ENCODE measurements at places on chromosomes 16 and 17.
A peak's percentile ranks its signal among the peaks of the same experiment; 100 is the strongest.

DNA sequence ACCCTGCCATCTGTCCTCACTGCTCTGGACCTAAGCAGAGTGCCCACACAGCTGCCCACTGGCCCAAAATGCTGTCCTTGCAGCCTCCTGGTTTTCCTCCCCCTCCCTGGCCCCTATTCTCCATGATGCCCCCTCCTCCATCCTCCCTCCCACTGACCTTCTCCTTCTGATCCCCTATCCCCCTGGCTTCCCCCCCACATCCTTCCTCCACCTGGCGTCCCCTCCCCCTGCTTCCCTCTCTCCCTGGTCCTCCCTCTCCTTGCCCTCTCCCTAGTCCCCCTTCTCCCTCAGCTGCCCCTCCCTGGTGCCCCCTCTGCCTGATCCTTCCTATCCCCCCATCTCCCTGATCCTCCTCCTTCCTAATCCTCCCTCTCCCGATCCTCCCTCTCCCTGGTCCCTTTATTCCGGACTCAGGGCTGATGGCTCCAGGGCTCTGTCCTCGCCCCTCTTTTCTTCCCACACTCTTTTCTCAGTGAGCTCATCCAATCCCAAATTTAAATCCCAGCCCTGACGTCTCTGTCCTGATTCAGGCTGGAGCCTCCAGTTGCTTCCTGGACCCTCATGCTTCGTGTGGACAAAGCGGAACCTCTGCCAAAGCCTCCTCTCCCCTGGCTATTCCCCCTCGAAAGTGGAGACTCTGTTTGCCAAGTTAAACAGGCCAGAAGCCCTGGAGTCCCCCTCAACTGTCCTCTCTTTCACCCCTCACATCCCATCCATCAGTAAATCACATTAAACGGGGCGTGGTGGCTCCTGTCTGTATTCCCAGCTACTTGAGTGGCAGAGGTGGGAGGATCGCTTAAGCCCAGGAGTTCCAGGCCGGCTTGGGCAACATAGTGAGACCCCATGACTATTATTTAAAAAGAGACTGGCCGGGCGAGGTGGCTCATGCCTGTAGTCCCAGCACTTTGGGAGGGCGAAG is 18.1 kb upstream of the RHBDF2 start:
- DNase-seq: no peak

DNA sequence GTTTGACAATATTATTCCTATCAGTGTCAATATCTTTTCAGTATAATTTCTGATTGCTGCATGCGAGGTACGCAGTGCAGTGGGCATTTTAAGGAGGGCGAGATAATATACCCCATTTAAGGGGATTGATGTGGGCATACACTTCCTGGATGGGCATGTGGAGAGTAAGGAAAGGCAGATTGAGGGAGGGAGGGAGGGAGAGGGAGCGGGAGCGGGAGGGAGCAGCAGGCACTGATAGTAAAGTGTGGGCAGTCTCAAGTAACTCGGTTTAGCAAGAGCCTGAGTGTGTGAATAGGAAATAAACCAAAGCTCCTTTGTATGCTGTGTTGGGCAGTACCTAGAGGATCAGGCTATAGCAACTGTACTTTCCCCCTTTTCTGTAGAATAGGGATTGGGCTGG is 5.1 kb downstream of the BPTF start:
- DNase-seq: peak; percentile 10

GRCh38 chr17:30225112-30225511 is 10.4 kb downstream of the SLC6A4 start:
- DNase-seq: no peak

- no peak for DNase-seq
Measured at GRCh38 chr17:14340857-14341754, 40.2 kb downstream of the HS3ST3B1 start.

GRCh38 chr17:40470932-40471828 is 27.9 kb downstream of the IGFBP4 start:
- no peak for DNase-seq

- DNase-seq: no peak
Measured at GRCh38 chr17:36657390-36657762, 56.0 kb downstream of the MRM1 start.

- no peak for DNase-seq
Measured at GRCh38 chr16:64090327-64090726, 1031.5 kb downstream of the CDH11 start.

- no peak for DNase-seq
Measured at GRCh38 chr17:31216031-31216751, 80.8 kb downstream of the OMG start.

DNA sequence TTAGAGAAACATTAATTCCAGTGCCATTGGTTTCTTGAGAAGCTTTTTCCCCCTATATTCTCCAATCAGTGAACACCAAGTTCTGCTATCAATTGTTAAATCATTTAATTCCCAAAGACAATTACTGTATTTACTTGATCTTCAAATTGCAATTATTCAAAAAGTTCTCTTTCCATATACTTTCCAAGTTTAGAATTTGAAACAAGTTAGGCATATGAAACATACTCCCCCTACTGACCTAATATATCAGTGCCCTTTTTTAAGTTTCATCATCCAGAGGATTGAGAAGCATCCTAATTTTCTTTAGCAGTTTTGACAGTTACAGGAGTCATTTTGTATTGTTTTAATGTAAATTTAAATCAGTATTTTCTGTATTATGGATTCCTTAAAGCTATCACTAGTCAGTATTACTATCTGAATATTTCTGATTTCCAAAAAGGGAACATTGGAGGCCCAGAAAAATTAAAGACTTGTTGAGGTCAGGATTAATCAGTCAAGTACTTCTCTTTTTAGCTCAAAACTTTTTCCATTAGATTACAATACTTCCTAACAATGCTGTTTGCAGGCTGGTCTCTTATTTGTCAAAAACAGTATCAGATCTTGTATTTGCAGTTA is 16.3 kb downstream of the MEIOC start:
- no peak for DNase-seq

GRCh38 chr17:50660887-50661345 is 26.2 kb downstream of the ABCC3 start:
- no peak for DNase-seq

DNA sequence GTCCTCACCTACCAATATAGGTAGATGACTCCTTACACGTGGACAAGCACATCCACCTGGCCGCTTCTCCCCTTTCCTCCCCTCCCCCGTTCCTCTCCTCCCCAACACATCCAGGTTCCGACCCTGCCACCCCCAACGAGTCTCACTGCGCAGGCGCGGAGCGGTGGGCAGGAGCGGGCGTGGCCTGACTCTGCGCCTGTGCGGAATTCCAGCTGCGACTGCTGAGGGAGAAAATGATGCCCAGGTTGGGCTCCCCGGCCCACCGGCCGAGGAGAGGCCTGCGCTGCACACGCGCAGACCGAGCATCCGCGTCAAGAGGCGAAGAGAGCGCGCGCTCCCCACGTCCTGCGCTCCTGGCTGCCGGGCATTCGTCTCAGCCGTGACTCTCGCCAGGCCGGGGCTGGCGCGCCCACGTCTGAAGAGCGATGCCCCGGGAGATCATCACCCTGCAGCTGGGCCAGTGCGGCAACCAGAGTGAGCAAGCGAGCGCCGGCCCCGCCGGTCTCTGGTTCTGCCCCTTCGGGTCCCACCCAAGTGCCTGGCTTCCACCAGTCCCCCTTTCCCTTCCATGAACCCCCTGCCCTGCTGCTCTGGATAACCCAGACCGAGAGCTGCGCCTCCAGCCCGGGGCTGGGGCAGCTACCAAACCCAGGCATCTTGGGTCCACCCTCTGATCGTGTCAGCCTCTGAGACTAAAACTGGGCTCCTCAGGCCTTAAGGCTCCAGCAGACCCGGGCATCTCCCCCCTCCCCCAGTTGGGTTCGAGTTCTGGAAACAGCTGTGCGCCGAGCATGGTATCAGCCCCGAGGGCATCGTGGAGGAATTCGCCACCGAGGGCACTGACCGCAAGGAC is at the start of gene TUBG2:
TUBG2 (plus strand) TSS at position 206 of the 853 bp plus-strand sequence; CDS start at position 426, 220 bp downstream.
- DNase-seq: peak; percentile 59

DNA sequence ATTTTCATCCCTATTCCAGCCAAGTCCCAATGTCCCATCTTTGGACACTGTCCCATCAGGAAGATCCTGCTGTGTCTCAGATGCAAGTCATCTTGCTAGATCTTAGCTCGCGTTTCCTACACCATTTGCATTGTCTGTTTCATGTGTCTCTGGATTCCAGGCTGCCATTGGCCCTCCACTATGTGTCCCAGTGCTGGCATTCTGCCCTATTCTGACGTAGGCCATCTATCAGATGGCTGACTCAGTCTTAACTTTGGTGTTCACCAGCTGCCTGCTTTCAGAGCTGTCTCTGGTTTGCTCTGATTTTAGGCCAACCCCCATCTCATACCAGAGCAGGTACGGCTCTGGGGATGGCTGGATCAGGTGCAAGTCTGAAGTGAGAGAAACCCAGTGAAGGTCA is 300.9 kb upstream of the ASIC2 start:
- DNase-seq: no peak

DNA sequence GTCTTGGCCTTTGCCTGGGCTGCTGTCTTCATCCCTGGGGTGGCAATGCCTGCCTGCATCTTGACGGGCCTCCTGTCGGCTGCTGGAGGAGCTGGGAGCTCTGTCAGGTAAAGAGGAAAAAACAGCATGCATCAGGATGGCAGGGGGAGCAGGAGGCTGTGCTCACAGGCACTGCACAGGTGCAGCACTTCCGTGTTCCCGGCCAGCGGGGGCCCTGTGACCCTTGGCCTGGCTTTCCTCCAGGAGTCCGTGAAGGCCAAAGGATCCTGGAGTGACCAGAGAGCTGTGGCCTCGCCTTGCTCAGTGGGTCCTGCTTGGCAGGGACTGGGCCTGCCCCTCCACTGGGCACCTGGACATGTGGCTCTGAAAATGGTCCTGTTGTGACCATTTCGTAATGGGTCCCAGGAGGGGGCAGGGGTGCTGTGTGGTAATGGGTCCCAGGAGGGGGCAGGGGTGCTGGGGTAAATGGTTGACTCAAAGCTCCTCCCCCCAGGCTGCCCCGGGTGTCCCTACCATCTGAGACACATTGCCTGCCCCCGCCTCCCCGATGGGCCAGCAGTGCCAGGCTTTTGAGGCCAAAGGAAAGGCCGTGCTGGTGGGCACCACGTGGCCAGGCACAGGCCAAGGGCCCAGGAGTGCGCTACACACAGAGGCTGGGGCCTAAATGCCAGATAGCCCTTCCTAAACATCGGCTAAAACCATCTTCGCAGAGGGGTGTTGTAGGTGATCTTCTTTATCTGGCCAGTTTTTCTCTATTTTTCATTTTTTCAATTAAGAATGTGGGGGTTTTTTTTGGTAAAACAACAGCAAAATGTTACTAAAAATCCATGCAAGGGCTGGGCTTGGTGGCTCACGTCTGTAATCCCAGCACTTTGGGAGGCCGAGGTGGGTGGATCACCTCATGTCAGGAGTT is 4.0 kb upstream of the FASN start:
- DNase-seq: no peak

DNA sequence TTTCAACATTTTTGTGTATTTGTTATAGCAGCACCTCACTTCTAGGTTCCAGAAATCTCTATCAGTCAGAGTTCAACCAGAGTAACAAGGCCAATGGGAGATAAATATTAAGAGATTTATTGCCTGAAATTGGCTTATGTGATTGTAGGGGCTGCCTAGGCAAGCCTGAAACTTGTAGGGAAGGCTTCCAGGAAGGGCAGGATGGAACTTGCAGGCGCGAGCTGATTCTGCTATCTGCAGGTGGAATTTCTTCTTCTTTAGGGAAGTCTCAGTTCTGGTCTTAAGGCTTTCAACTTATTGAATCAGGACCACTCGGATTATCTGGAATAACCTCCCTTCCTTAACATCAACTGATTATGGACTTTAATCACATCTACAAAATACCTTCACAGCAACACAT is 199.5 kb upstream of the NLRP1 start:
- DNase-seq: no peak

DNA sequence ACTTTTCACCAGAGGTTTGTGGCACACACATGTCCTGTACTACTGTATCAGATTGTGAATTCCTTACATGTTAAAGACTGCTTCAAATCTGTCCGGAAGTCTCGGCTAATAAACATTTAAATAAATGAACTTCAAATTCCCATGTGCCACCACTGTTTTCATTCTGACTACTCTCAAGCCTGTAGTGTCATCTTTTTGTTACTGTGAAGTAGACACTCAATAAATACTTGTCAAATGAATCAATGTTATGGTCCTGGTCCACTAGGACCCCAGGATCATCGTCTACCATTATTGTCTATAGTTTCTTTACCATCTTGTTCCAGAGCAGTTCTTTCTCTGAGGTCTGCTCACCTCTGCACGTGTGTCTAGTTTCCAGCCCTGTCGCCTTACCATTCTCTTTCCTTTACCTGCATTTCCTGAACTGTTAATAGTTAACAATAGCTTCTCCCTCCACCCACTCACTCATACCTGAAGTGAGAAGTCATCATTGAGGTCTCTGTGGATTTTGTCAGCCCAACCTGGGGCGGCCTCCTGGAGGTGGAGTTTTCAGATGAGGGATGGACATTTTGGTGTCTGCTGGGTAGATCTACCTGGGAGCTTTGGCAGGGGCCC is 333.0 kb downstream of the SEC14L1 start:
- no peak for DNase-seq

DNA sequence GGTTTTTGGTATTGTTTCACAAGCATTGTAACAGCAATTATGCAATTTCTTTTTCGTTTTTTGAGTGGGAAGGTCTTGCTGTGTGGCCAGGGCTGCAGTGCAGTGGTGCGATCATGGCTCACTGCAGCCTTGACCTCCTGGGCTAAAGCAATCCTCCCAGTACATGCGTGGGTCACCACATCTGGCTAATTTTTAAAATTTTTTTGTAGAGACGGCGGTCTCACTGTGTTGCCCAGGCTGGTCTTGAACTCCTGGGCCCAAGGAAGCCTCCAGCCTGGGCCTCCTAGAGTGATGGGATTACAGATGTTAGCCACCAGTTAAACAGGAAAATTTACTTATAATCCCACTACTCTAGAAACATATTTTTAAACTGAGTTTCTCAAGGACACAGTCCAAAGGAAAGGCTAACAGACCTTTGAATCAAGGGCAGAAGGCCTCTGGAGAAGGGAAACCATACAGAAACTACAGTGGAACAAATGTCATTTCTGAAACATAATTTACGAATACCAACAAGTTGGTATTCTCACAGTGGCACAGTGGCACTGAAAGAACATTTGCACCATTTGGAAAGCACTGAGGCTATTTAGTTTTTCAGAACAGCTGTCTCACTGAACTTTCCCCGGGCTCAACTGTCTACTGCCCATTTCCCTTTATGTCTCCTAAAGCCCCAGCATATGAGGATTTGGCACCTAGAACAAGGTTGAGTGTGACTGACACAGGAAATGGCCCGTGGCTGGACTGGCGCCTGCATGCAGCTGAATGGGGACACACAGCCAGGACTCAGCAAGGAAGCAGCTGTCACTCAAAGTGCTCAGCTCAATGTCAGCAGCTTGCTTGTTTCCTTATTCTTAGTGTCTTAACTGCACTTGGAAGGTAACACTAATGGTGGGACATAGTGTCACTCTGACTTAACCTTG is 2.8 kb upstream of the PRKAR1A start:
- DNase-seq: no peak

DNA sequence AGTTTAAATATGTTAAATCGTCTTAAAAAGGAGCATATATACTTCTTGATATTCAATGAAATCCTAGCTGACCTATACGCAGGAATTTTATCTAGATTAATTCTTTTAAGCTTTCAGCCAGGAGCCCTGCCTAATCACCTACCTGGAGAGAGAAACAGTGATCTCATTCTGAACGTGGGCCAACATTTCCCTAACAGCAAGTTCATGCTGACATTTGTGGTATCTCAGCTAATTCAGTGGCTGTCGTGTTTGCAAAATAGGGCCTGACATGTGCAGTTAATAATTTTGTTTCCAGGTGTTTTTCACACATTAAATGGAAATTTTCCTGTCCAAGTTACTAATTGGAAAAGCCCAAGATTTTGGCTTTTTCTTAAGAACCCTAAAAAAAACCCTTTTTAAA is 17.4 kb downstream of the KRT24 start:
- DNase-seq: no peak

All from amygdala (tissue), 56 donors.